ENCODE measurements at places on chromosomes 6 and 20.

- no peak for DNase-seq
Measured at GRCh38 chr20:34112600-34113101, 608 bp upstream of the EIF2S2 start.

GRCh38 chr6:131205481-131206244, 70.4 kb downstream of the AKAP7 start:
- DNase-seq, result no peak

- no peak for DNase-seq
Measured at GRCh38 chr6:14709900-14710299, 536.0 kb upstream of the JARID2 start.

DNA sequence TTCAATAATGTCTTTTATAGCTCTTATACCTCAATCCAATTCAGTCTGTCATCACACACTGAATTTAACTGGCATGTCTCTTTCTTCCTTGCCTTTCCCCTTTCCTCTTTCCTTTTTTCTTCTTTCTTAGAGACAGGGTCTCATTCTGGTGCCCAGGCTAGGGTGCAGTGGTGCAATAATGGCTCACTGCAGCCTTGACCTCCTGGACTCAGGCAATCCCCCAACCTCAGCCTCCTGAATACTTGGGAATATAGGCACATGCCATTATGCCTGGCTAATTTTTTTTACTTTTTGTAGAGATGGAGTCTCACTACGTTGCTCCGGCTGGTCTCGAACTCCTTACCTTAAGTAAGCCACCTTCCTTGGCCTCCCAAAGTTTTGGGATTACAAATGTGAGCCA, 65.9 kb downstream of the CBFA2T2 start:
- DNase-seq, result no peak

- no peak for DNase-seq
Measured at GRCh38 chr6:125562156-125562555, 187.3 kb upstream of the HEY2 start.

DNA sequence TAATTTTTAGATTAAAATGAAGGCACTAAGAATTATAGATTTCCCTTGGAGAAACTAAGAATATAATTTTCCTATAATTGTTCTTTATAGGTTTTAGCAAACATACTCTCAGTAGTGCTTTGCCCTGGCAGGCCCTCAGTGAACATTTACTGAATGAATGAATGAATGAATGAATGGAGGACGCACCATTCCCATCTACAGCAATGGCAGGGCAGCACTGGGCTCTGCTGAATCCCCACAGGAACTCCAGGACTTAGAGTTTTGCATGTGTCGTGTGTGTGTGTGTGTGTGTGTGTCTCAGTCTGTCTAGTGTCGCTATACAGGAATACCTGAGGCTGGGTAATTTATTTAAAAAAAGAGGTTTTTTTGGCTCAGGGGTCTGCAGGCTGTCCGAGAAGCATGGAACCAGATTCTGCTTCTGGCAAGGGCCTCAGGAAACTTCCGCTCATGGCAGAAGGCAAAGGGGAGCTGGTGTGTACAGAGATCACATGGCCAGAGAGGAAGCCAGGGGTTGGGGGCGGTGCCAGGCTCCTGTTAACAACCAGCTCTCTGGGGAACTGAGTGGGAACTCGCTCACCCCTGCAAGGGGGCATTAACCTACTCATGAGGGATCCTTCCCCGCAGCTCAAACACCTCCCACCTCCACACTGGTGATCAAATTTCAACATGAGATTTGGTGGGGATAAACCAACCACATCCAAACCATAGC, 20.1 kb downstream of the RNASET2 start:
- DNase-seq, result no peak
